Renal cortex interstitium (tissue), 15 donors: ENCODE measurements at places on chromosomes 7 and 10. TPM values are rescaled to one million over a fixed set of nuclear protein-coding genes. Genes with fewer than 3 reads are reported as not detected.

MRLN gene
- 0.82 TPM for polyA plus RNA-seq

DNA sequence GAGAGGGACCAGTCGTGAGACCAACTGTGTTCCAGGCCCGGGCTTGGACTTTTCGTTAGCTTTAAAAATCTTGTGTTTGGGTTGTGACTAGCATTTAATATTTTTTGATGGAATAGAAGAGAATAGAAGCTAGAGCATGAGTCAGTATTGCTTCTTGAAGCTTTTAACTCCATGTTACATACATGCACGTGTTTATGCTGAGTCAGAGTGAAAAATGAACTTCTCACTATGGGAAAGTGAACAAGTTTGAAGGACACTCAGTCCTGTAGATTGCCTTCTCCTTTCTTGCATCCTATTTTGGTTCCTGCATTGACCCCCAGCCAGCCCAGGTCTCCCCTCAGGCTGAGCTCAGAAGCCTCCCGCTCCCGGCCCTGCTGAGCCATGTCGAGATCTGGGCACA lies 31.8 kb downstream of the GHRHR start:
- DNase-seq = no peak

DNA sequence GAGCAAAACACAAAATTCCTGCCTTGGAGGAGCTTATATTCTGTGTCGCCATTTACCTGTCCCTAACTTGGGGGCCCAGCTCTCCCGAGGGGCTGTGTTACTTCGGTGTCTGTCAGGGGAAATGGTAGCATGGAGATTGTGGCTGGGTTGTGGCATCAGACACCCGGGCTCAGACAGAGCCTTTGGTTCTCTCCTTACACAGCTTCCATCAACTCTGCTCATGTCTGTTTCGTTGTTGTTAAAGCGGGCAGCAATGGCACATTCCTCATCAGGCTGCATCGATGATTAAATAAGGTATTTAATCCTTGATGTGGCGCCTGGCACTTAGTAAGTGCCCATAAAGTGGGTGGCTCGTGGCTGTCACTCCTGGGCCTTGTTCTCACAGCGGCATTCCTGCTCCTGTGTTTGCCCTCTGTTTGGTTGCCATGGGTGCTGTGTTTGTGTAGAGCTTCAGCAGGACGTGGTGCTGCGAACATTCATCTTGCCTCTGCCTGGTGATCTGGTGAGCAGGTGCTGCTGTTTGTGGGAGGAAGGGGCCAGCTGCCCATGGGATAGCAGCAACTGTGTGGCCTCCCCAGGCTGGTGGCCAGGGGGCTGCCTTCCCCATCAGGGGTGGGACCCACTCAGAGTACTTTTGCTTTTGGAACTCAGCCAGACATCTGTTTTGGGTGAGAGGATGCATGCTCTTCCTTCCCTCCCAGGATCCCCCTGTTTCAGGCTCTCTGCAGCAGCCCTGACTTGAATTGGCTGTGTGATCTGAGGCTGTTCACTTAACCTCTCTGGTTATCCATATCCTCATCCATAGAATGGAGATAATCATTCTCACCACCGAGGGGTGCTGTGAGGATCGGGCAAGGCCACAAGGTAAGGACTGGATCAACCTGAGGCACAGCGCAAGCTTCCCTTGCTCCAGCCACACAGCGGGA lies 207.2 kb upstream of the SVIL start:
- no peak for DNase-seq

DNA sequence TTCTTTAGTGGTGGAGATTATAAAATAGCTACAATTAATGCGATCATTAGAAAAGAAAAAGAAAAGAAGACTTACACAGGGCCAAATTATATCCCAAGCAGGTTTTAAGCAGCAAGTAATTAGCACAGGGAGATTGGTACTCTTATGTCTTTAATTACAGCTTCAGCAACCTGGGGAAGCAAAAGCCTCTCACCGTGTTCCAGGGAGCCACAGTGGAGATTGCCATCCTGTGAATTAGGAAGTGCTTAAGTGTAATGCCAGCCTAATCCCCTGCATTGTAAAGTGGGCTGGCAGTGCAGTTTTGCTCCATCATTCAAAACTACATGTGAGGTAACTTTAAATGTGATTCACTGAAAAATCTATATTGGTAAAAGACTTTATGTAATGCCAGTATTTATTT lies 533.5 kb upstream of the COBL start:
- no peak for DNase-seq

DNA sequence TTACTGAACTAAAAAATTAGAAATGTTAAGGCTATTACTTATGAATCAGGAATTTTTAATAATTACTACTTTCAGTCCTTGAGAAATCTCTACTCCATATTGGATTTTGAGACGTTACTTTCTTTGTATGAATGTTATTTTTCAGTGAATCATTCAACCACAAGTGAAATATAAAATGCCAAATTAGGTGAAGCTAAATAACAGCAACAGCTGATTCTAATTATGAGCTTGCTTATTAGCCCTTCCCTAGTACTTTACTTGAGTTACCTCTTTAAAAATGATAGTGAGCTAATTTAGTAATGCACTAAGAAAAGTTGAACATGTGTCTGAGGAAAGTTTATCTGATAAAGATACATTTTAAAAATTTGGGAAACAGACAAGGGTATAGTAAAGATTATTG lies 51.4 kb downstream of the PCGF5 start:
- DNase-seq = no peak

DNA sequence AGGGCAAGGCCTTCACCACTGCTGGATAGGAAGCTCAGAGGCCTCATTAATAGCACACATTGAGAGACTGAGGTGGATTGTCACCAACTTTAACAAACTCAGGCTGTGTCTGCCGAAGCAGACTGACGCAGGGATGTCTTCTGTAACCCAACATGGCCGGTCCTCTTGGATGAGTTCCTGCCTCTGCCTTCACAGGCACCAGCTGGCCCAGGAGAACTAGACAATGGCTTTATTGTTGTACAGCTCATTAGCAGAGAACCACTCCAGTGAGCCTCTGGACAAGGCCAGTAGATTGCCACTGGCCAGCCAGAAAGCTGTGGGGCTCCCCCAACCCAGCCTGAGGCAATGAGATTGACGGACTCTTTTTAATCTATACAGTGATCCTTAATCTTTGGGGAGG lies 9.4 kb downstream of the NODAL start:
- no peak for DNase-seq

SLC29A3 gene
- 8.4 TPM for polyA plus RNA-seq

DNA sequence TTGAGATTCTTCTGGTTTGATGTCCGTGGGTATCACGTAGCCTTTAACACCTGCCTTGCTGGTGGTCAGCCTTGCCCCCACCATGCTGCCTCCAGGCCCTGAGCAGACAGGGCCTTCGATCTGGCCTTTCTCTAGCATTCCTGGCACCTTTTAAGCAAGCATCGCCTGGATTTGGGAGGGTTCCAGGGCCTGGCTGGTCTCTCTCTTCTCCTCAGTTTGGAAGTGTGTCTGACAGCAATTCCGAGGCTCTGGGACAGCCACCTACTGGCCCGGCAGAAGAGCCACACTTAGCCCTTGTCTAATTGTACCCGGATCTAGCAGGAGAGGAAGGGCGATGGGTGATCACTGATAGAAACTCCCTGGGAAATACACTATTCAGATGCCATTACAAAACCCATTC lies 441.3 kb upstream of the MKI67 start:
- DNase-seq = no peak

- DNase-seq = no peak
Measured at GRCh38 chr7:135382173-135382572, 127.7 kb downstream of the CNOT4 start.

DNA sequence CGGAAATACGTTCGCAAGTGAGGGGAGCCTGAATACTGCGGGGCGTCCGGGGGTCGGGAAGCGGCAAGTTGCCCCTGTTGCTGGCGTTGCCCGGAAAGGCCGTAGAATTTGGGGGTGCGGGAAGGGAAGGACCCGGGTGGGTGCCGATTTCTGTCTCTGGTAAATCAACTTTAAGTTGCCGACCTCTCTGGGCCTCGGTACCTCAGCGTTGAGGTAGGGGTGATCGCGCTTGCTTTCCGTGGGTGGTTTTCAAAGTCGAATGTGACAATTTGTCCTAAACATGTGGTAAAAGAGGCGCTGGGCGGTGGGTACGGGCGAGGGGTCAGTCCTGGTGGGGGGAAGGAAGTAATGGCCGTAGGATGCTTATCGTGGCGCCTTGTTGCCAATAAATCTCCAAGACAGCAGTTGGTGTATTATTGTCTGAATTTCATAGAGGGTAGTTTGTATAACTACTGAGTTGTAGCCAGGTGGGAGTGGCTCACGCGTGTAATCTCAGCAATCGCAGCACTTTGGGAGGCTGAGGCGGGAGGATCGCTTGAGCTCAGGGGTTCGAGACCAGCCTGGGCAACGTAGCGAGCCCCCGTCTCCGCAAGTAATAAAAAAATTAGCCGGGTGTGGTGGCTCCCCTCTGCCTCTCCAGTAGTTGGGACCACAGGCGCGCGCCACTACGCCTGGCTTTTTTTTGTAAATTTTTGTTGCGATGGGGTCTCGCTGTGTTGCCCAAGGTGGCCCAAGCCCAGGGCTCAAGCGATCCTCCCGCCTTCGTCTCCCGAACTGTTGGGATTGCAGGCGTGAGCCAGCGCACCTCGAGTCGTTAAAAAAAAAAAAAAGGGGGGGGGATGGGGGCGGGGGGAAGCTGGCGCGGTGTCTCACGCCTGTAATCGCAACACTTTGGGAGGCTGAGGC lies 644 bp downstream of the BUD23 start:
- no peak for DNase-seq

DNA sequence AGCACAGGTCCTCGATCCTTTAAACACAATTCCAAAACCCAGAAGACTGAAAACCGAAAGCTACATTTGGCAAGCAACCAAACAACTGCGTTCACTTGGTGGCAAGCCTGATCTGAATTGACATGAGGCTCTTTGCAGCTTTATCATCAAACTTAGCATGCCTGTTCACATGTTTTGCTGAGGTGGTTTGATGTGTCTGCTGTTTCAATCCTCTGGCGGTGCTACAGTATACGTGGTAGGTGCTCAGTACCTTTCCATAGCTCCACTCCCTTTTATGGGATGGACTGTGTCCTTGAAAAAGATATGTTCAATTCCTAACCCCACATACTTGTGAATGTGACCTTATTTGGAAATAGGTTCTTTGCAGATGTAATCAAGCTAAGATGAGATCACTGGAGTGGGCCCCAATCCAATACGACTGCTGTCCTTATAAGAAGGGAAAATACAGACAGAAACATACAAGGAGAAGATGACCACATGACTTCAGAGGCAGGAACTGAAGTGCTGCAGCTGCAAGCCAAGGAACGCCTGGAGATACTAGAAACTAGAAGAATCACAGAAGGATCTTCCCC lies 33.4 kb downstream of the CCDC6 start:
- DNase-seq = no peak

TBC1D12 gene
- polyA plus RNA-seq = 16.9 TPM

DNA sequence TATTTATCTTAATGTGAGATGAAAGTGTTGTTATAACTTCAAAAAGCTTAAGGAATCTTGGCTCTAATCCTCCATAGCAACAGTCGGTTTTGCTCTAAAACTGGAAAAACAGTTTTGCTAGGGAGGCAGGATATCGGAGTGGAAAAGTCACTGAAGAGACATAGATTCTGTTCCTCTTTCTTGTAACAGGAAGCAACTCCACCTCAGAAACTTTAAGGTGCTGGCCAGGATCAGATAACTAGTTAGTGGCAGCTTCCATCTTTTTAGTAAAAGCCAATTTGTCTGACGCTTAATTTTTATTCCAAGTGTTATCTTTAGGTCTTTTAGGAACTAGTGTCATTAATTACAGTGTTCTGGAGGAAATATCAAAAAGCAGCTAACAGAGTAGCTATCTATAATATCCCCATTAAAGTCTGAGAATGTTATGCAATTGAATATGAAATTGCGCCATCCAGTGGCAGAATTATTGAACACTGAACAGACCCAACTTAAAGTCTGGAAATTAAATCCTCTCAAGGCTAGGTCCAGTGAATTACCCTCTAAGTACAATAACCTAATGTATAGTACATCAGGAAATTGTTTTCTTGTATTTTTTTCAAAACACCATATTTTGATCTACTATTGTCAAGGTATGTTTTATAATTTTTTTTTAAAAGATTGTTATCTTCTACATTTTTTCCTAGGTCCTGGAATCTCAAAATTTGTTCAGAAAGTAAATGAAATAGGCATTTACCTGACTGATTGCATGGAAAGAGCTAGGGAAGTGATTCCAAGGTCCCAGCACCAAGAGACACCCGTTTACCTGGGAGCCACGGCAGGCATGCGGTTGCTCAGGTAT lies 65.9 kb upstream of the CC2D2B start:
- peak; percentile 65 for DNase-seq

- no peak for DNase-seq
Measured at GRCh38 chr10:79274279-79275104, 72.8 kb upstream of the PPIF start.

SFXN2 gene
- 52.6 TPM for polyA plus RNA-seq

TSPAN12 gene
- 148 TPM for polyA plus RNA-seq

DNA sequence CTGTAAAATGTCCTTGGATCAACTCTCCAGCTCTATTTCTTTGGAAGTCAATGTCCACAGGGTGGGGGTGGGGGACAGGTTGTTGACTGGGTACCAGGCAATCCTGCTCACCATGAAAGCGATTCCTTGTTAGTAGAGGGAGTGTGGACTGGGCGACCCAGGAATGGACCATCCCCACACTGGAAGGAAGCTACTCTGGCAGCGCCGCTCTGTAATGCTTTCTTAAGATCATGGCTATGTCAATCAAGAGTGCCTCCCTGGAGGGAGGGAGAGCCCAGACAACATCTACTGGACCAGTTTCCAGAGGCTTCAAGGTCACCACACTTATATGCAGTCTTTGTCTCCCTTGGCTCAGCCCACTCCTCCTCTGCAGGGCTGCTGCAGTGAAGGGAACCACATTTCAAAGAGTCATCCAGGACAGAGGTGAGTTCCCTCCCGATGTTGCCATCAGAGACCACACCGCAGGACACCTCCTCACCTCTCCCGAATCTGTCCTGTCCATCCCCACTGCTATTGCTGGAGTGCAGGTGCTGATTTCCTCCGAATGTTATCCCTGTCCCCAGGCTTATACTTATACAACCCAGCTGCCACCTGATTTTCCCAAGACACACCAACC lies 6.9 kb downstream of the GIMAP5 start:
- no peak for DNase-seq

DNA sequence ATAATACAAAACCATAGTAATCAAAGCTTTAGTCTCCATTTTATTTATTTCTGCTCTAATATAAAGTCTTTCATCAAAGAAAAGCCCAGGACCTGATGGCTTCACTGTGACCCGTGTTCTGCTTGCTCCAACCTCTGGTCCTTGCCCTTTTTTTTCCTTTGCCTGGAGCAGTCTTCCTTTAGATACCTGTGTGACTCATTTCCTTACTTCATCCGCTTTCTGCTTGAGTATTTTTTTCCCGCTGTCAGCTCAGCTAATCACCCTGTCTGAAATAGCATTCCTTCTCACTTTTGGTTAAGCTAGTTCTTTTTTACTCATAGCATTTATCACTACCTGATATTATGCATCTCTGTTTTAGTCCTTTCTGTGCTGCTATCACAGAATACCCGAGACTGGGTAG lies 194.8 kb downstream of the ABCA13 start:
- DNase-seq = no peak
